ENCODE measurements at places on chromosomes 11 and 22.

- DNase-seq: no peak
These were observed 47.1 kb downstream of the PLEKHA7 start for GRCh38 chr11:16966930-16967671.

DNA sequence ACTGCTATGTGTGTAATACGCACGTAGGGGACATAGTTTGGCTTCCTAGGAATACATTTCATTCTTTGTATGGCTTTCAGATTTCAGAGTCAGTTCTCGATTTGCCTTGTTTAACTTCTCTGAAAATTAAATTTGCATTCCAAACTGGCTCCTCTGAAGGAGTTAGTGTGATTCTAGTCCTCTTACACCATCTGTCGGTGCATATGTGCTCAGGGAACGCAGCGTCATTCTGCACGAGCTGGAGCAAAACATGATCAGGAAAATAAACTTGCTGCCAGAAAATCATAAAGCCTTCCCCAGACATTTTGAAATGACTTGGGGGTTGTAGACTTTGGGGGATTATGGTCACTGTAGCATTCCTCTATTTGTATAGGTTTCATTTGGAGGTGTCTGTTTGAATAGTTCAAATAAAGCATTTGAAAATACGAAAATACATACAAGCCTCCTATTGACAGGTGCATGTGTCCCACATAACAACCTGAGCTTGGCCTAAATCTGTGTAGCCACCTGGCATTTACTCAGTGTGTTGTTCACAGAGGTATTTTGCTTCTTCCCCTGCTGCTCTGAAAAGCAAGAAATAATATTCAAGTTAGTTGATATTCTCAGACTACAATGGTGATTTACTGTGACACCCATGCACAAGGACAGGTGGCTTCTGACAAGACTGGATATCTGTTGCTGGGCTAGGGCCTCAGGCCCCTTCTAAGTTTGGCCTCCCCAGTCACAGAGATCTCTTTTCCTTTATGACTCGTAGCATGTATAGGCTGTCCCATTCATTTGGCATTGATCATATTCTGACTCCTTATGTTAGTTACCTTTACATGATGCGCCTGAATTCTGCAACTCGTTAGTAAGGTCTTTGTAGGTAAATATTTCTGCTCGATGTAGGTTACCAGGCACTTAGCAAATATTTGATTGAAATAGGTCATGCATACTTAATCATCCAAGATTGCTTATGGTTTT lies 81.6 kb upstream of the SORL1-AS1 start:
- DNase-seq: no peak

GRCh38 chr11:46249938-46250744 lies 27.3 kb upstream of the CREB3L1 start:
- no peak for DNase-seq

- no peak for DNase-seq
These were observed 271.8 kb upstream of the MTNR1B start for GRCh38 chr11:92697461-92698312.

GRCh38 chr22:24432059-24432853 lies 4.9 kb downstream of the ADORA2A start:
- DNase-seq: peak; percentile 82

GRCh38 chr11:24496736-24497725 lies at the start of gene LUZP2:
Gene LUZP2 (plus strand): TSS chr11:24497053.
- peak; percentile 70 for DNase-seq

DNA sequence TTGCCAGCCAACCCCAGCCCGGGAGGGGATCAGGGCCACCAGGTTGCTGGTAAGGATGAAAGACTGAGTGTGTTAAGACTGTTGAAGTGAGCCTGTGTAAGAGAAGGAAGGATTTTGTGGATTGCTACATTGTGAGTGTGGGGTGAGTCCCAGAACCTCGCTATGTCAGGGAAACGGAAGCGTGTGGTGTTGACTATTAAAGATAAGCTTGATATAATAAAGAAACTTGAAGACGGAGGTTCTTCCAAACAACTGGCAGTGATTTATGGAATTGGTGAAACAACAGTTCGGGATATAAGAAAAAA lies 627 bp downstream of the JRKL start:
- DNase-seq: no peak

DNA sequence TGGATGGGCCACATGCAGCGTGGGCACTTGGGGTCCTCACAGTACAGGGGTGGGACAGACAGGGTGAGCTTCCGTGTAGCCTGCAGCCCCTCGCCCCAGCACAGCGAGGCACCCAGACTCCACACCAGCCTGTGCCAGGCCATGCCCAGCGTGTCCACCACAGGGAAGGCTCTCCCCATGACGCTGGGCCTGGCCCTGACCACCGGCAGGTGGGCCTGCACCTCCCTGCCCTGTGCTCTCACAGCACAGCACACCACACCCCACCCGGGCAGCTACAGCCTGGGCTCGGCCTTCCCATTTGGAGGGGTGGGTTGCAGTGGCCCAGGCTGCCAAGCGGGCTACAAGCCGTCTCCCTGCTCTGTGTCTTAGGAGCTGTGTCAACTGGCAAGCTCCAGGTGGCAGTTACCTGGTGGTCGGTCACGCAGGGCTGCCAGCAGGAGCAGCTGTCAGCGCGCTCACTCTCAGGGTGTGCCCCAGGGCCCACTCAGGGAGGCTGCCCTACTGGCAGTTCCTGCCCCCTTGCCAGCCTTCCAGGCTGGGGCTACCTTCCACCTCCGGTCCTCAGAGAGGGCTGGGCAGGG lies 4.6 kb downstream of the MOB2 start:
- DNase-seq: peak; percentile 61

GRCh38 chr11:28401446-28401845 lies 293.3 kb downstream of the METTL15 start:
- DNase-seq: no peak

- no peak for DNase-seq
These were observed 12.3 kb downstream of the PDGFD start for GRCh38 chr11:104151404-104152204.

GRCh38 chr11:122199661-122200060 lies 83.6 kb upstream of the BLID start:
- DNase-seq: no peak

DNA sequence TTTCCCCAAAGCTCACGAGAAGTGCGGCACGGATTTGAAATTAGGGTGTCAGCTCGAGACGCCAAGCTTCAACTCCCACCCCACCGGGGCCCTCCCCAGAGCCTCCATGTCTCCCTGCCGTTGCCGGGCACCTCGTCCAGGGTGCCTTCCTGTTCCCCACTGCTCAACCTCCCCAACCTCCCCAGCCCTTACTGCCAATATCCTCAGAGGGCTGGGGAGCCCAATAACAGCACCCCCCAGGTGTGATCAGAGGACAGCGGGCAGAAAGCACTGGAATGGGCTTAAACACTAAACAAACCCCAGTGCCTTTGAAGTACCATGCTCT lies 1336.4 kb downstream of the TBC1D22A start:
- peak; percentile 80 for DNase-seq

DNA sequence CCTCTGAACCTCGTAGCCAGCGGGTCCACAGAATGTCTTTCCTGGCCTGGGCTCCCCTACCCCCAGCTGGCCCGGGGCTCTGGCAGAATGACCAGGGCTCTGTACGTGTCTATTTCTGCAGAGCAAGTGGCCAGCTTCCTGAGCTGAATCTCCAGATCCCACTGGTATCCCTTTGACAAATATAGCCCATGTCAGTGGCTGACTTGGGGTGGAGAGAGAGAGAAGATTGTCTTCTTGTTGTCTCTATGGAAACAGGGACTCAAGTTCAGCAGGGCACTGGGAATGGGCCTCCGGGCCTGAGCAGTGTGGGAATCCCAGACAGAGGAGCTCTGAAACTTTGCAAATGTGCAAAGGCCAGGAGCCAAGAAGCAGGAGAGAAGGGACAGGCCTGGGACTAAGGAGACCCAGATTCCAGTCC lies 33.9 kb downstream of the ANO1 start:
- no peak for DNase-seq

GRCh38 chr11:134361661-134362060 lies 29.9 kb downstream of the GLB1L2 start:
- DNase-seq: peak; percentile 66

DNA sequence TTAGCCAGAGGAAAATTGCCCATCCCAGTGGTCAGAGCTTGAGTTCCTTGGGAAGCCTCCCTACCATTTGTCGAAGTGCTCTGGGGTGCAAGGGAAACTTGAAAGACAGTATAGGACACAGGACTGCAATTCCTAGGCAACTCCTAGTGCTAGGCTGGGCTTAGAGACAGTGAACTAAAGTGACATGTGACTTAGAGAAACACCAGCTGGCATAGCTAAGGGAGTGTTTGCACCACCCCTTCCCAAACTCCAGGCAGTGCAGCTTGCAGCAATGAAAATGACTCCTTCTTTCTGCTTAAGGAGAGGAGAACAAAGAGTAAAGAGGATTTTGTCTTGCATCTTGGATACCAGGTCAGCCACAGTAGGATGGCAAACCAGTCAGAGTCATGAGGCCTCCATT lies 388.0 kb downstream of the DYNC2H1 start:
- no peak for DNase-seq

DNA sequence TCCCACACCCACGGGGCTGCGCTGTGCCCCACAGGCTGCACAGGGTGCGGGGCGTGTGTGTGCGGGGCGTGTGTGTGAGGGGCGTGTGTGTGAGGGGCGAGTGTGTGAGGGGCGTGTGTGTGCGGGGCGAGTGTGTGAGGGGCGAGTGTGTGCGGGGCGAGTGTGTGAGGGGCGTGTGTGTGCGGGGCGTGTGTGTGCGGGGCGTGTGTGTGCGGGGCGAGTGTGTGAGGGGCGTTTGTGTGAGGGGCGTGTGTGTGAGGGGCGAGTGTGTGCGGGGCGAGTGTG lies 86.7 kb downstream of the WNT7B start:
- peak; percentile 29 for DNase-seq

GRCh38 chr11:87299041-87299481 lies 261.3 kb downstream of the TMEM135 start:
- DNase-seq: no peak

GRCh38 chr11:12604557-12605153 lies 69.6 kb upstream of the TEAD1 start:
- DNase-seq: no peak

DNA sequence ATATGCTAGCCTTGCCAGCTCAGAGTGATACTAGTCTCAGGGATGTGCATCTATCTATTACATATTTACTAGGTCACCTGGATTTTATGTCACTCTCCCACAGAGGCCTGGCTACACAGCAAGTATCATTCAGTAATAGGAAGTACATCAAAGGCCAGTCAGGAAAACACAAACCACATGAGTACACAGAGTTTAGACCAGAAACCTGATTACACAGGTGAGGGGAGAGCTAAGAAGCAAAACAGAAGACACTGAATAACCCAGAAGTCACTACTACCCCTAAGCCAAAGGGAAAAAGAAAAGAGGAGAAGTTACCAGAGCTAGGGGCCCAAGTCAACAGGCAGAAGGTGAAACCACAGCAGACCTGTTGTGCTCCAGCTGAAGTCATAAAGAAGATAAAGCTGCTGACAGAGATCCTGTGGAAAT lies 13.3 kb downstream of the LPXN start:
- no peak for DNase-seq

GRCh38 chr11:90252053-90252452 lies 29.2 kb upstream of the CHORDC1 start:
- no peak for DNase-seq

DNA sequence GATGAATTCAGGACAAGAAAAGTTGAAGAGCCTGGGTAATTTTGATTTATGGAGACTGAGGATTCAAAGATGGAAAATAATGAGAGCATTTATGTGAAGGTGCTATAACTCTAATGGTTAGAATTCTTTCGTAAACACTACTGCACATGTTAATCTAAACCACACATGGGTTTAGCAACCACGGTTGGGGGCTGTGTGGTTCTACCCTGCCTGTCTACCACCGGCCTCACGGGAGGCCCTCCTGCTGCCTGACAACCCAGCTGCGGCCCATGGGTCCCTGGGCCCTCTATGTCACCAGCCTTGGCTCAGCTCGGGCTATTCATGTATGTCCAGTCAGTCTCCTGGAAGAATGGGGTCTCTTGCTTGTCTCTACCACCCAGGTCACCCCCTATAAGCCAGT lies 68.5 kb upstream of the ARFGAP3 start:
- DNase-seq: peak; percentile 56

- no peak for DNase-seq
These were observed 25.7 kb upstream of the CTR9 start for GRCh38 chr11:10725114-10725906.

DNA sequence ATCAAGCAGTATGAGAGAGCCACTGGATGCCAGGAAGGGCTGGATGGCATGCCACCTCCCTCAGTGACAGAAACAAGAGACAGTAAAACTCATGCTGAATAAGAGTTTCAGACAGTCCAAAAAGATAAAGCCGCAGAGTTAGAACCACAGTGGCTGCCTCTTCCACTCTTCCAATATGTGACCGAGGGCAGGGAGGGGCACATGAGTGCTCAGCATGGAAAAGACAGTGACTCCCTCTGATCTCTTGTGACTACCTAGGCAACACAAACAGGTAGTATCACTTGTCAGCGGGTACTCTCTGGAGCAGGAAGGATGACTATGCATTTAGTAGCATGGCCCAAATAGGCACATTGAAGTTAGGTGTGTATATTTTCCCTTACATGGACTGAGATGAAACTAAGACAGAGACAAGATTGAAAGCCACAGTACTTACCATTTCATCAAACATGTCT lies 295.4 kb downstream of the CADM1 start:
- no peak for DNase-seq

DNA sequence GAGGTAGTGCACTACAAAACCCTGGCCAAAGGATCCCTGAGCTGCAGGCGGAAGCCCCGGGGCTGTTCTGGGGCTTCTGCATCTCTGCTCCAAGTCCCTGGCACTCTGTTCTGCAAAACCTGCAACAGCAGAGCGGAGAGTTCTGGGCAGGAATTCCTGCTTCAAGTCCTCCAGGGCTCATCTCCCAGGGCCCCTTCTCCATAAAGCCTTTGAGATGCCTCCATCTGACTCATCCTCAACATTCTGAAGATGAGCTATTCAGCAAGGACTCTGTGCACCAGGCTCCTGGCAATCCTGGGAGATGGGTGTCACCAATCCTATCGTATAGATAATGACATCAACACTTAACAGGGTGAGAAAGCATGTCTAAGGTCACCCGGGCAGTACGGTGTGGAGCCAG lies 19.3 kb downstream of the SYN3 start:
- no peak for DNase-seq

DNA sequence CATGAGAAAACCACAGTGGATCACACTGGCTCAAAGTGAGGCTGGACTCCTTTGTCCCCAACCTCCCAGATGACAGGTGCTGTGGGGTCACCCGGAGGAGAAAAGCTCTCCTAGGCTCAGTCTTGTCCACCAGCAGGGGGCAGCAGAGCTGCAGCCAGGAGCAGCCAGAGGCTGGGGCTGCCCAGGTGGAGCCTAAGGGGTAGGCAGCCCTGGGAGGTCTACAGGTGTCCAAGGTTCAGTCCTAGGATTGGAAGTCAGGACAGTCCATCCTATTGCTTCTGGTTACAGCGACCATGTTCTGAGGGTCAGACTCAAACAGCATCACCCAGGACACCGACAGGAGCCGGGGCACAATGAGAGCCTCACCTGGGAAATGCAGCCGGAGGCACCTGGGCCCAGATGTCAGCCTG lies 77.6 kb upstream of the IGLL5 start:
- DNase-seq: peak; percentile 93

DNA sequence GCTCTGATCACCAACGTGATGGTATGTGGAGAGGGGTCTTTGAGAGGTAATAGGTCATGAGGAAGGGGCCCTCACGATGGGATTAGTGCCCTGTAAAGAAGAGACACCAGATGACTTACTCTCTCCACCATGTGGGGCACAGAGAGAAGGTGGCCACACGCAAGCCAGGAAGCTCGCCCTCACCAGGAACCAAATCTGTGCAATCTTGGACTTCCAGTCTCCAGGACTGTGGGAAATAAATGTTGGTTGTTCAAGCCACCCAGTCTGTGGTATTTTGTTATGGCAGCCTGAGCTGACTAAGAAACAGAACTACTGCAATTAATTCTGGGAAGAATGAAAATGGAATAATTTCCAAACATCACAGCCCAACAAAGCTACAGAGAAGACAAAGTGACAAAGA lies 117.5 kb downstream of the SNX19 start:
- no peak for DNase-seq

GRCh38 chr11:12922980-12923507 lies 86.1 kb upstream of the RASSF10 start:
- no peak for DNase-seq
